ENCODE measurements at places on chromosomes 2 and 18. TPM values are rescaled to one million over a fixed set of nuclear protein-coding genes. Genes with fewer than 3 reads are reported as not detected.
A peak's percentile ranks its signal among the peaks of the same experiment; 100 is the strongest.

The CHRNG gene
- total RNA-seq: 3.5 TPM

The HSPE1 gene
- 60.7 TPM for total RNA-seq

The SIX3 gene
- not detected for total RNA-seq

The PDCD1 gene
- not detected for total RNA-seq

The GPR45 gene
- total RNA-seq: not detected

The RUFY4 gene
- not detected for total RNA-seq

The PNPT1 gene
- 32.4 TPM for total RNA-seq

The SETBP1 gene
- 46.7 TPM for total RNA-seq

- DNase-seq: no peak
These were observed 812.8 kb downstream of the LRP1B start for GRCh38 chr2:141317986-141318385.

DNA sequence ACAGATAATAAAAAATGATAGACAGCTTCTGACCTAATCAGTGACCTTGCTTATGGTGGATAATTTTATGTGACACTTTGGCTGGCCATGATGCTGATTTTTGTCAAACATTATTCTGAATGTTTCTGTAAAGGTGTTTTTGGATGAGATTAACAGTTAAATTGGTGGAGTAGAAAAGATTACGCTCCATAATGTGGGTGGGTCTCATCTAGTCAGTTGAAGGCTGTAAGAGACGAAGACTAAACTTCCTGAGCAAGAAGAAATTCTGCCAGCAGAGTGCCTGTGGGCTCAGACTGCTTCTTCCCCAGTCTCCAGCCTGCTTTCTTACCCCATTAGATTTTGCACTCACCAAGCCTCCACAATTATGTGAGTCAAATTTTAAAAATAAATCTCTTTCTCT lies 214.9 kb upstream of the ITGA4 start:
- DNase-seq: no peak

GRCh38 chr2:230823264-230823964 lies 41.3 kb upstream of the ITM2C start:
- no peak for DNase-seq

GRCh38 chr2:191417746-191418145 lies 172.5 kb downstream of the MYO1B start:
- no peak for DNase-seq

- no peak for DNase-seq
These were observed 76.2 kb upstream of the TWIST2 start for GRCh38 chr2:238771639-238772038.

- no peak for DNase-seq
These were observed 1.3 kb downstream of the RASGRP3 start for GRCh38 chr2:33477473-33478468.

GRCh38 chr2:199452260-199452990 lies 5.3 kb downstream of the SATB2 start:
- no peak for DNase-seq

DNA sequence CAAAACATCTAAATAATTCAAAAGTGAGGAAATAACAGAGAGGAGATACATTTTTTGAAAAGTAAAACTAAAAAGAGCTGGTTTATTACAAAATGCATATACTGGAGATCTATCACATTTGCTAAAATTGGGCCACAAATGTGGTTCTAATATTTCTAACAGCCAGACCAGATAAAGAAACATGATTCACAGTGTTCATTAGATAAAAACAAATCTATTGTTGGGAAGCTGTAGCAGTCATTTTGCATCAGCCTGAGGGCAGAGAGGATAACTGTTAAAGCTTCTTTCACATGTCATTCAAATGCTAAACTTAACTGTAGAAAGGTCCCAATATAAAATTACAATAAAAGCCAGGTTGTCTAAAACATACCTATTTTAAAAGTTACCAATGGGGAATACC lies 148.3 kb downstream of the GULP1 start:
- DNase-seq: no peak

- no peak for DNase-seq
These were observed 85.5 kb downstream of the TGFA start for GRCh38 chr2:70467831-70468779.

- DNase-seq: no peak
These were observed 154.9 kb downstream of the NDUFA10 start for GRCh38 chr2:239870276-239870675.

DNA sequence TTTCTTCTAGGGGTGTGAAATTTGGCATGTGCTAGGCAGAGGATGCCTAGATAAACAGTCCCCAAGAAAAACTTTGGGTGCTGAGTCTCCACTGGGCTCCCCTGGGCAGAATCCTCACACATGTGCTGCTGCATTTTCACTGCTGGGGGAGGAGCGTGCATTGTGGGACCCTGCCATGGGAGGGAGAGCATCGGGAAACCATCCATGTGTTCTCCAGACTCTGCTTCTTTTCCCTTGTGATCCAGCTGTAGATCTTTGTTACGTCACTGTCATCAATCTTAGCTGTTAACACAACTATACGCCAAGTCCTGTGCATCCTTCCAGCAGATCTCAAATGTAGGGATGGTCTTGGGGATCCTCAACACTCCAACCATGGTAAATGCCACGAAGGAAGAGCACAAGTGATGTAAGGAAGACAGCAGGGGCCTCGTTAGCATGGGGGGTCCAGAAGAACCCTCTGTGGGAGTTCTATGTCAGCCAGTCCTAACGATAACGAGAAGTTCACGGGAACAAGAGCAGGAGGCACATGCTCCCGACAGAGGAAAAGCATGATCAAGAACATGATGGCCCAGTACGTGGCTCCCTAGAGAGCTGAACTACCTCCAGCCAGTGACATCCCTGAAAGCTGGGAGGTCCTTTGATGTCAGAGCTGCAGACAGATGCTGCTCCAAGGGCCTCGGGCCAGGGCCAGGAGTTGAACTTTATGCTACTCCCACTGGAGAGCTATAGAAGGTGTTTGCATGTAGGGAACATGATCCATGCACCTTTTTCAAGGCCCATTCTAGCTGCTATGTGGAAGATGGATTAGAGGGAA lies 41.1 kb upstream of the NPAS2 start:
- DNase-seq: no peak

DNA sequence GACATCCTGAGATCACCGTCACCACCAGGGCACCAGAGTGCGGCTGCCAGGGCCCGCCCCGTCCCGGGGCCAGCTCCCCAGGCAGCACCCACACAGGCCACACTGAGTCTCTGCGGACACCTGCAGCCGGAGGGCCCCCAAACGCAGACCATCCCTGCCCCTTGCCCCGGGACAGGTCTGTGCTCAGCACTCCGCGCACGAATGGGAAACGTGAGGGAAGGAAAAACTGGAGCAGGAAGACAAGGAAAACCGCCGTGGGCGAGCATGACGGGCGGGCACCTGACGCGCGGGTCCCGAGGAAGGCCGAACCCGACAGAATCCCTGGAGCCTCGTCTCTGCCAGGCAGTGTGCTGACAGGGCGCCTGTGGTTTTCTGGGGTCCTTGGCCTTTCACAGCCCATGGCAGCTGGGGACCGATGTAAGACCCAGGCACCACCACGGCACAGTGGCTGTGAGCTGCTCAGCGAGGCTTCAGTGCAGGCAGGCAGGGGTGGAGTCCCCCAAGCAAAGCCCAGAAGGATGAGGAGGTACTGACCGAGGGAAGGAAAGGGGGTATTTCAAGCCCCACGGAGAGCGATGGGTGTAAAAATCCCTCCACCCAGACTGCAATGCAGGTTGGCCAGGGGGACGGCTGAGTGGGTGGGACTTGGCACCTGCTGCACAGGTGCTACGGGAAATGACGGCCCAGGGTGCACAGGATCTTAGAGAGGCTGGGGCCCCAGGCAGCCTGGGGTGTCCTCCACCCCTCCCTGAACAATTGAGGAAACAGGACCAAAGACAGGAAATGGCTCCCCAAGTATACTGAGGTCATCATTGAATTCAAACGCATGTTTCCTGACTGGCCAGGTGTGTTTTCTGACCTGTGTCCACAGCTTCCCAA lies 59.0 kb downstream of the PXDN start:
- no peak for DNase-seq

DNA sequence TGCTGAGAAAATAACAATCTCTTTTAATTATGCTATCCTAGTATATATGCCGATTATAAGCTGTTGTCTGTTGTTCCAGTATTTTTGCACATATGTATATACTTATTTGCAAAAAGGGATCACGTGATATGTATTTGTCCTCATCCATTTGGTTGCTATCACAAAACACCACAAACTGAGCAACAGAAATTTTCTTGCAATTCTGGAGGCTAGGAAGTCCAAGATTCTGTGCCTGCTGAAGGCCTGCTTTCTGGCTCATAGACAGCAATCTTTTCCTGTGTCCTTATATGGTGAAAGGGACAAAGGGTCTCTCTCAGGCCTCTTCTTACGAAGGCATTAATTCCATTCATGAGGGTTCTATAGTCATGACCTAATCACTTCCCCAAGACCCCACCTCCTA lies 186.5 kb downstream of the LPIN1 start:
- DNase-seq: no peak

GRCh38 chr2:9519250-9519649 lies 36.4 kb downstream of the ADAM17 start:
- DNase-seq: no peak

DNA sequence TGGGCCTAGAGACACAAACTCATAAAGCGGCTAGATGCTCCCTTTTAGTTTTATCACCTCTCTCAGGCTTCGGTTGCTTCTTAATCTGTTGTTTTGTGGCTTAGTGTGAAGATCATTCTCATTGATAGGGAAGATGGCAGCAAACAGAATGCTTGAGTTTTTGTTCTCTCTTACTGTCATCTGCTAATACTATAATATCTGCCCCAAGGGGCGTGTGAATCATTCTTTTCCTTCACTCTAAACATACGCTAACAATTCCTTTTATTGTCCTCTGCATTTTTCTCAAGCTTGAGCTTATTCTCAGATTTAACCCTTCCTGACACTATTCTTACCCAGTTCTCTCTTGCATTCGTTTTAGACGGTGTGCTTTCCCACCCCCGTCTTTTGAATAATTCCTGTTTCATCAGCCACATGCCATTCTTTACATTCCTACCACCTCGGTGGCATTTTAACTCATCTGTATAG lies 323.9 kb upstream of the NRP2 start:
- DNase-seq: no peak

DNA sequence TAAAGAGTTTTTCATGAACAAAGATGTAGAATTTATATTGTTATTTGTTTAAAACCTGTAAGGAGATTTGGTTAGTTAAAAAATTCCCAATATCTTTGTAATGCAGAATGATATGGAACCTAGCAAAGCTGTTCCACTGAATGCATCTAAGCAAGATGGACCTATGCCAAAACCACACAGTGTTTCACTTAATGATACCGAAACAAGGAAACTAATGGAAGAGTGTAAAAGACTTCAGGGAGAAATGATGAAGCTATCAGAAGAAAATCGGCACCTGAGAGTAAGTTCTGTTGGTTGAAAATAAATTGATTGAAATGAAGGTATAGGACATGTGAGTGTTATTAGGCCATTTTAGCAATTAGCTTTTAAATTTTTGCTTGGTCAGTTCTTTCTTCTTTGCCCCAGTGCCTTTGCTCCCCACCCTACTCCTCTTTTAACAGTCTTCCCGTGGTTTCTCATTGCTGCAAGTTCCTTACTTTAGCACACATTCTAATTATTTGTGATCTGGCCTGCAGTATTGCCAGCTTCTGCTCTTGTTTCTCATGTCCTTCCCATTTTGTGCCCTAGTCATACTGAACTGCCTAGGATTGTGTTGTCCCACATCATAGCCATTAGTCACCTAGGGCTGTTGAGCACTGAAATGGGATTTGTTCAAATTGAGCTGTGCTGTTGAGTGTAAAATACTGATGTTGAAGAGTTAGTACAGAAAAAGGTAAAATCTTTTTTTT lies 36.6 kb downstream of the VAPA start:
- no peak for DNase-seq

- DNase-seq: no peak
These were observed 43.3 kb downstream of the KCNH7 start for GRCh38 chr2:162795312-162795711.

- no peak for DNase-seq
These were observed 89.7 kb downstream of the CRIM1 start for GRCh38 chr2:36445185-36445866.

DNA sequence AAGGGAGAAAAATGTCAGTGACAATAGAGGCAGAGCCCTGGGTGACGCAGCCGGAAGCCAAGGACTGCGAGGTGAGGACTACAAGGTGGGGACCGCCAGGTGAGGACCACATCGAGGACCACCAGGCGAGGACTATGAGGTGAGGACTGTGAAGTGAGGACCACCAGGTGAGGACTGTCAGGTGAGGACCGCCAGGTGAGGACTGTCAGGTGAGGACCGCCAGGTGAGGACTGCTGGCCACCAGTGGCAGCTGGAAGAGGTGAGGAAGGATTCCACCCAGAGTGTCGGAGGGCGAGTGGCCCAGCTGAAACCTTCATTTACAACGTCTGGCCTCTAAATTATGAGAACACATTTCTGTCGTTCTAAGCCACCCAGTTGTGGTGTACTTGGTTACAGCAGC lies 41.6 kb downstream of the CYB5A start:
- no peak for DNase-seq

DNA sequence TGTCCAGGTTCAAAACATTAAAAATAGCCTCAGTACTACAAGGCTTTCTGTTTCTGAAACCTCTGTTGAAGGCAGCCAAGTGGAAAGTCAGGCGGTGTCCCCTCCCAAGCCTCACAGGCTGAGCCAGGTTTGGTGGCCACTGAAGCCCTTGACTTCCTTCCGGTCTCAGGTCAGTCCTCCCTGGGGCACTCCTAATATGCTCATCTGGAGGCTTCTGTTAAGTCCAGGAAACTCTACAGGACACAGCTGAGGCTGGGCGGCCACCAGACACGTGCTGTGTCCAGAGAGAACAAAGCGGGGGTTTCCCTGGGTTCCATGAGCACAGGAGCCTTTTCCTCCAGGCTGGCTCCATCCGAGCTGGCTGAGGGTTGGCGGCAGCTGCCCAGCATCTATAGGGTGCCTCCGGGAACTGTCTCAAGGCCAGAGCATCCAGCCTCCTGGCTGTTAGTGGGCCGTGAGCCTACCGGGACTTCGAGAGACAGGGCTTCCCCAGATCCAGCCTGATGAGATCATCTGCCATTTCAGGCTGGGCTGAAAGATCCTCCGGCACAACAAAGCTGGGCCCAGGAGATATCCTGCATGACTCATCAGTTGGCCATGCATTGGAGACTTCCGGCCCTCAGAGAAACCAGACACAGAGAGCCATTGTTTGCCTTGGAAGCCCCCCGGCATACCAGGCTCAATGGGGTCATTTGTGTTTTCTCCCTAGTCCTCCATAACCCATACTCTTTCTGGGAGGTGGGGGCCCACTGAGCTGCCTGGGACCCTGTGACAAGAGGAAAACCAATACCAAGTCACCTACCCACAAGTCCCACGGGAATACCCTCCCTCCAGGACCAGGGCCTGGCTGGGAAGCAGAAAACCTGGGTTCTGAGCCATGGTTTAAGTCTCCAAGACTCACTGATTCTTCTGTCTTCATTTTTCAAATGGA lies 71.7 kb downstream of the HS1BP3 start:
- peak; percentile 81 for DNase-seq

GRCh38 chr2:54073796-54074195 lies 41.6 kb upstream of the ACYP2 start:
- no peak for DNase-seq

Measured in urinary bladder (tissue), 4 donors.